NCI-H2029 treated with DMSO at 0.1 percent for 48 hours (cell line): ENCODE measurements at places on chromosomes 13 and 19.

- DNase-seq: no peak
These were observed 72.8 kb downstream of the COG3 start for GRCh38 chr13:45537516-45537915.

- no peak for DNase-seq
These were observed 6.7 kb upstream of the TEKTIP1 start for GRCh38 chr19:3532154-3532786.

- no peak for DNase-seq
These were observed 1.9 kb upstream of the ITM2B start for GRCh38 chr13:48231080-48231479.

DNA sequence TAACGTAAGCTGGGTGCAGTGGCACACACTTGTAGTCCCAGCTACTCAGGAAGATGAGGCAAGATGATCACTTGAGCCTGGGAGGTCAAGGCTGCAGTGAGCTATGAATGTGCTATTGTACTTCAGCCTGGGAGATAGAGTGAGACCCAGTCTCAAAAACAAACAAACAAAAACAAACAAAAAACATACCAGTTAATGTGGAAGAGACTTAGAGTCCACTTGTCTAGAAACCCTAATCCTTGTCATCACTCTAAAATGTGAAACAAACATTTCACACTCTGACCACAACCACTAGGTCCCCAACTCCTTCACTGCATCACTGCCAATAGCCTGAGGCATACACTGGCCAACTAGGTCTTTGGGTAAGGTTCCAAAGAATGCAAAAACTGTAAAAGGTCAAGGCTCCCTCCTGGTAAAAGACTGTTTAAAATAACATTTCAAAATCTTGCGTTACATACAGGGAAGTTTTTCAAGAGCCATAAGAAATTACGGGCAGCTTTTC, 28.6 kb upstream of the CYP2B6 start:
- no peak for DNase-seq

DNA sequence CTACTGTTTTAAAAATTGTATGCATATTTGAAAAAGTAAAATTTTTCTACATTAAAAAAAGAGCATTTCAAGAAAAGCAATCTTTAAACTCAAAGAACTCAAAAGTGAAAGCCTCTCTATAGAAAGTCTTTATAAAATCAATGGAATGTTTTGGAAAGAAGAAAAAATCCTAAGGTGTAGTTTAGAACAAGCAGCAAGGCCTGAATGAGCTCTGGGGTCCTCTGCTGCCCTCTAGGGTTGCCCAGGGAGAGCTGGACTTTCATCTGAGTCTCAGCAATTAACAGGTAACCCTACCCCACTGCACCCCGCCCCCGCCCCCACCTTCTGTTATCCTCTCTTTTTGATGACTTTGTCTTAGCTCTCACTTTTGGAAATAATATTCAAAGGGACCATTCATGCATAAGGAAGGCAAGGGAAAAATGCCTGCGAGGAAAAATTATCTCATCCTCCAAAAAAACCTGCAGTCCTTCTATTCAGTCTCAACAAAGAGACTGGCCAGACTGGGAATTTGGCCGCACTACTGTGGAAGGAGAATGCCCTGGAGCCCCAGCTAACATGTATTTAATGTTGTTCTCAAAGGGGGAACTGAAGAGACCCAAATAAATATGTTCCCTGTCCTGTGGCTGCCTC, 24.1 kb downstream of the SLC25A30 start:
- no peak for DNase-seq

GRCh38 chr19:38616265-38616664, 1.5 kb downstream of the MAP4K1 start:
- DNase-seq: no peak

DNA sequence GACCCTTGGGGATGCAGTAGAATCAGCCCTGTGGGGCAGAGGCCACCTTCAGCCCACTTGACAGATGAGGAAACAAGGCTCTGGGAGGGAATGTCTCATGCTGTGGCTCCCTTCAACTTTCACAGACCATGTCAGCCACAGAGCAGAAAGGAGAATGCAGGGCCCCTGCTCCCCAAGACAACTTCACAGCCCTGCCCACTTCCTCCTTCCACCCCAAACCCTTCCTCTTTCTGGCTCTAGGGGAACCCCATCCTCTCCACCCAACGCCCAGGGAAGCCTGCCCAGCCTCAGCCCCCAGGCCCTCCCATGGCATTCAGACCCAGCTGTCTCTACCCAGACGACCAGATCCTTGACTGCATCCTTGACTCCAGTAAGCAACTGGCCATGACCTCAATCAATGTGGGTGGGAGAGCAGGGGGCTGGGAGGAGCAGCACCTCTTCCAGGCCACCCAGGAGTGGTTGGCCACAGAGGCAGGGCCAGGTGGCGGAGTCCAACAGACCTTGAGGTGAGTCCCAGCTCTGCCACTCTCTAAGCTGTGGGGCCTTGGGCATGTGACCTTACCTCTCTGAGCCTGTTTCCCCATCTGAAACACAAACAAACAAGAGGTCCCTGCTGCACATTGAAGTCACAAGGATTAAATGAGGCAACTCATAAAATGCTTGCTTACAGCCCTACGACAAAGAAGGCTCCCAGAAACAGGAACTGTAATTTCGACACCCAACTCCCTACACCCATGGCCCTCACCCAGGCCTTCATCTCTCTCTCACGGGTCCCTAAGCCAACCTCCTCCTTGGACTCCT, 15.8 kb downstream of the DEDD2 start:
- no peak for DNase-seq

DNA sequence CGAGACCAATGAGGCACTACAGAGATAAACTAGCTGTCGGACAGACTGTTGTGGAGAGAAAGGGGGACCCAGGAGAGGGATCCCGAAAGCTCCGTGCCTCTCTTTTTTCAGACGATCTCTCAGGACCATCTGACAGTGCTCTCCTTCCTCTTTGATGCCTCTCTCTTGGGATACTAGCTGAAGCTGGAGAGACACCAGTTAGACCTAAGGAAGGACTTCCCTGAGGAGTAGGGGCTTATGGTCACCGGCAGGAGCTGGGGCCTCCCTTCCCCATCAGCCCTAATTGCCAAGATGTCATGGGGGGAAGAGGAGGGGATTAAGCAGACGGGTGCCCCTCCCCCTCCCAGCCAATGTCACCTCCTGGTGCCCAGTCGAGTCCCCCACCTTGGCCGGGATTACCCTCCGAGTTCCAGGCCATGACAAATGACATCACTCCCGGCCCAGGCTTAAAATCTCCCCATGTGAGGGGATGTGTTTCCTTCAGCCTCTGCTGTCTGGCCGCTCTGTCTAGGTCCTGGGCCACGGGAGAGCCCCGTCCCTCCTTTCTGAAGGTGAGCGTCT, at the start of gene CRX:
Gene CRX (plus strand): TSS at position 478 of the 561 bp plus-strand sequence. CDS start 12,507 bp downstream, outside the sequence.
- DNase-seq: no peak

- DNase-seq: no peak
These were observed 17.4 kb upstream of the FEM1A start for GRCh38 chr19:4774136-4774535.

- DNase-seq: no peak
These were observed 2.8 kb upstream of the FCGBP start for GRCh38 chr19:39937094-39937720.

GRCh38 chr19:13622766-13623715, 116.8 kb upstream of the CACNA1A start:
- peak; percentile 59 for DNase-seq

DNA sequence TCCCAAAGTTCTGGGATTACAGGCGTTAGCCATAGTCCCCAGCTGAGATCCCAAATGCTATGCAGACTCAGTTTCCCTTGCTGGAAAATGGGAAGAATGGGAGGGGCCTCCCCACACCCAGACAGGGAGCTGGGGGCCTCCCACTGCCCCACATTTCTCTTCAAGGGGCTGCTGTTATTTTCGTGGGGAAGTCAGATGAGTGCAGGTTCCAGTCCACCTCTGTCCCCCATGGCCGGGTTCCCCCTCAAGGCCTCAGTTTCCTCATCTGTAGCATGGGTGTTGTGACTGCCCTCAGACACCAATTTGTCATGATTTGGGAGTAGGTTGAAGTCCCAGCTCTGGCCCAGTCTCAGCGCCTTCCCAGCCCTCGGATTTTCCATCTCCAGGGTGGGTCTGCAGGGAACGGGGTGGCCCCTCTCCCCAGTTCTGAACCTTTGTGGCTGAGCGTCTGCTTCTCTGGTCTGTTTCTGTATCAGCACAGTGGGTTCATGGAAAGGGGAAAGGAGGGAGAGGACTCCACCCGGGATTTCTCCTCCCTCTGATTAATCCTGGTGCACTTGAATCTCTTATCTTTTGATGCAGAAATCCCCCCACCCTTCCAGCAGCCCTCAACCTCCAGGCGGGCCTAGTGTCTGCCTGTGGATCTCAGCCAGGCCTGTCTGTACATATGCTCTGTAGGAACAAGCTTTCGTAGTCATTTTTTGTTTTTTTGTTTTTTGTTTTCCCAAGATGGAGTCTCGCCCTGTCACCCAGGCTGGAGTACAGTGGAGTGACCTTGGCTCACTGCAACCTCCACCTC, 12.2 kb downstream of the NFIC start:
- DNase-seq: no peak
